ENCODE measurements at places on chromosomes 7 and 10. TPM values are rescaled to one million over a fixed set of nuclear protein-coding genes. Genes with fewer than 3 reads are reported as not detected.

The TNRC18 gene
- 47.3 TPM for total RNA-seq

The DGKI gene
- total RNA-seq = 0.77 TPM

The SNX10 gene
- 27.2 TPM for total RNA-seq

The WEE2 gene
- not detected for total RNA-seq

The OR2A12 gene
- total RNA-seq = not detected

The PSD gene
- total RNA-seq = under 0.01 TPM

The COPS6 gene
- total RNA-seq = 43.3 TPM
